ENCODE measurements at places on chromosomes 7 and 10.

DNA sequence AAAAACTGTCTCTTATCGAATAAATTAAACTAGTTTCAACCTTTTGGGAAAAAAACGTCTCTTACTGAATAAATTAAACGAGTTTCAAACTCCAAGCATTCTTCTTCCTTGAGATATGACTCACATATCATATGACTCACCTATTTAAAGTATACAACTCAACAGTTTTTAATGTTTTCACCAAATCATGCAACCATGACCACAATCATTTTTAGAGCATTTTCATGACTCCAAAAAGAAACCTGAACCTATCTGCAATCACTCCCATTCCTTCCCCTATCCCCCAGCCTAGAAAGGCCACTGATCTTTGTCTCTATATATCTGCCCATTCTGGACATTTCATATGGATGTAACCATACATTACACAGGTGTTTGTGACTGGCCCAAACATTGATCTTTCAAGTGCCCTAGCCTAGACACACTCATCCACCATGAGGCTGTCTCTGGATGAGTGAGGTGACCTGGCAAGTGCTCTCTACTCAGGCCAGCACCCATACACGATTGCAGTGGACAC lies 115.3 kb downstream of the PIP4K2A start:
- no peak for DNase-seq

DNA sequence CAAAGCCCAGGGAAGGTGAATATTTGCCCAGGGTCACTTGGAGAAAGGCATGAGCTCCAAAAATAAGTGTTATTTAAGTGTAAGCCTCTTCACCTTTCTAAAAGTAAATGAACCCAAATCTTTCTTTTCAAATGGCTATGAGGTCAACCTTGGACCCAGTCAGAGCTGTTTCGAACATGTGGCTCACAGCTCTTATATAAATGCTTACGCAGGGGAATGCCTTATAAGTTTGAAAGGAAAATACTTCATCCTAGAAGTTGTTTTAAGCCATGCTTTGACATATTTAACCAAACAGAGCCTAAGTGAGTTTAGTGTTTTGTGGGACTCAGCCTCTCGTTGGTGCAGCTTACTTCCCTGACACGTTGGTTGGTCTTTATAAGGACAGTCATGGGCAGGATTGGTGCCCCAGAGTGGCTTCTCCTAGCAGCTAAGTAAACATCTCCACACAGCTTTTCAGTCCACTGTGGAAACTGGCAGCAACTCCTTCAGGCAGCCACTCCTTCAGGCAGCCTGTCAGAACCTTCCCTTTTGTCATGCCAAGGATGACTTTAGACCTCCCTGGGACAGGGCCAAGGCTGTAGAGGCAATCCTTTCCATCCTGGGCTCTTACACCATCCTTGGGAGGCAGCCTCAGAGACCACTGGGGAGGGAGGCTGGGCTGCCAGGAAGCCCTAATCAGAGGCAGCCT lies 43.6 kb downstream of the MINDY4 start:
- no peak for DNase-seq

- no peak for DNase-seq
These were observed 215.6 kb upstream of the SEMA3E start for GRCh38 chr7:83864551-83864950.

- DNase-seq, result no peak
These were observed 329.9 kb upstream of the VWC2 start for GRCh38 chr7:49443515-49443914.

- no peak for DNase-seq
These were observed 2.7 kb upstream of the CALML5 start for GRCh38 chr10:5502061-5502521.

DNA sequence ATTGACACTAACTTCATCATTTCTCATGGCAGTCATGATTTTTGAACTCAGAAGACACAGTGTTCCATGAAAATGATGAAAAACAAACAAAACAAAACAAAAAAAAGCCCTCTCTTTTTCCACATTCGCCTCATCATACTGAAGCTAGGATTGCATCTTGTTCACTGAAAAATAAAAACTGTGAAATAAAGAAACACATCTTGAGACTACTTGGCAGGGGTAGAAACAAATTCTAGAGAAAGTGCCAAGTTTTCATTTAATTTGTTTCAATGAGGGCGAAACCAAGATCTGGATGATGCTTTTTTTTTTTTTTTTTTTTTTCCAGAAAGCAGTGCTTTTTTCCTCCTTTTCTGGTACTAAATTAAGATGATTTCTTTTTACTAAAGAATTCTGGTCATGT lies 350.4 kb upstream of the ETV1 start:
- no peak for DNase-seq

DNA sequence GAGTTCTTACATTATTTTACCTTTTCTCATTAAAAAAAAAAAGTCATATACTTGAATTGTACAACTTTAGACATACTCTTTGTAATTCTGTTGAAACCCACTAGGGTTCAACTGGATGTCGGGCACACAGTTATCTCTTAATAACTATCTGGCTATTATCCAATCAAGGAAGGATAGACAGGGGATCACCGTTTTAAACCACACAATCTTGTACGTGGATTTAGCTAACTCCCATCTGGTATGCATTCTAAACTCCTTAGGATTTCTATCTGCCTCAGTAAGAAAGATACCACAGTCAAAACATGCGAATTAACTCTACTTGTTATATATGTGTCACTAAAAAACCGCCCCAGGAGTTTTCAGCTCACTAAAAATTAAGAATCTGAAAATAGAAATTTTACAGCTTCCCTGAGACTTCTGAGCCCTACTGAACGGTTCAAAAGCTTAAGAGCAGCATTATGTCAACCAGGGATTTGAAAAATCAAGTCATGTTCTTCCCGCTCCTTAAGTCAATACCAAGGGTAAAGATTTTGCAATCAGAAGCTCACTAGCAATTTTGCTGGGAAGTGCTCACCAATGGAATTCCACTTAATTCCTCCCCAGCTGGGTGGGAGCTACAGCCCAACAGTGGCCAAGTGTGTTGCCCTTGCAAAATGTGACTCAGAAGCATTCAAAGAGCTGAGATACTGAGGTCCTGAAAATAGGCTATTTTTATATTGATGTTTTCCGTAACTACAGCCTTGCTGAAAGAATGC lies 267.0 kb downstream of the FRMD4A start:
- no peak for DNase-seq

GRCh38 chr10:95466436-95466835 lies 94.7 kb downstream of the SORBS1 start:
- no peak for DNase-seq

DNA sequence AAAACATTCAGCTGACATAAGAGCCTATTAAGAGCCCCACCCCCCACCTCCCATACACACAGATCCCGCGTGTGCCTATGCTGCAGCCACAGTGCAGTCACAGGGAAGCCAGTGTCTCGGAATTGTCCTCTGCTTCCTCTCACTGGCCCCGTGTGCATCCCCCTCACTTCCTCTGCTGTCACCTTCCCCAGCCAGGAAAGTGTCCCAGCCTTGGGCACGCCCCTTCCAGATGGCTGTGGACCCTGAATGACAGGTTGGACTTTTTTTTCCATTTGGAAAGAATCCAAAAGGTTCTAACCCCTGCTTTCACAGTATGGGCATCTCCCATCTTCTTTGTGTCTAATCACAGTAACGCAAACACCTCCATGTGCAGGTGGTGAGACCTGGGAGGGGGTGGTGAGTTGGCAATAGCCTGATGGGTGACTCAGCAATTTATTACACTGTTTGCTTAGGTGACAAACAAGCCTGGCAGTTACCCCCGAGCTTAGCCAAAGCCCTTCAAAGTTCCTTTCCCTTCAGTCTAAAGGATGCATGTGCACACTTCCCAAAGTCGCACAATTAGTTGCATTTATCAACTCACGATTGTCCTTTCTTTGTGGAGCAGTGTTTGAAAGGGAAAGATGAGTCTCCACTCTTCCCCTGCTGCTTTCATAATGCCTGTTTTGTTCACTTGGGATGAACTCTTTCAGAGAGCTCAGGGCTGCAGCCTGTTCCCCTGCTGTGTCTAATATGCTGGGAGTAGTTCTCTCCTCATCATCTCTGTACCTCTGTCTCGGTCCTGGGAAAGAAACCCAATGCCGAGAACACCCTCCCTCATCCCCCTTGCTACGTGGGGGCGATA lies 67.5 kb upstream of the EFCAB10 start:
- DNase-seq, result no peak

DNA sequence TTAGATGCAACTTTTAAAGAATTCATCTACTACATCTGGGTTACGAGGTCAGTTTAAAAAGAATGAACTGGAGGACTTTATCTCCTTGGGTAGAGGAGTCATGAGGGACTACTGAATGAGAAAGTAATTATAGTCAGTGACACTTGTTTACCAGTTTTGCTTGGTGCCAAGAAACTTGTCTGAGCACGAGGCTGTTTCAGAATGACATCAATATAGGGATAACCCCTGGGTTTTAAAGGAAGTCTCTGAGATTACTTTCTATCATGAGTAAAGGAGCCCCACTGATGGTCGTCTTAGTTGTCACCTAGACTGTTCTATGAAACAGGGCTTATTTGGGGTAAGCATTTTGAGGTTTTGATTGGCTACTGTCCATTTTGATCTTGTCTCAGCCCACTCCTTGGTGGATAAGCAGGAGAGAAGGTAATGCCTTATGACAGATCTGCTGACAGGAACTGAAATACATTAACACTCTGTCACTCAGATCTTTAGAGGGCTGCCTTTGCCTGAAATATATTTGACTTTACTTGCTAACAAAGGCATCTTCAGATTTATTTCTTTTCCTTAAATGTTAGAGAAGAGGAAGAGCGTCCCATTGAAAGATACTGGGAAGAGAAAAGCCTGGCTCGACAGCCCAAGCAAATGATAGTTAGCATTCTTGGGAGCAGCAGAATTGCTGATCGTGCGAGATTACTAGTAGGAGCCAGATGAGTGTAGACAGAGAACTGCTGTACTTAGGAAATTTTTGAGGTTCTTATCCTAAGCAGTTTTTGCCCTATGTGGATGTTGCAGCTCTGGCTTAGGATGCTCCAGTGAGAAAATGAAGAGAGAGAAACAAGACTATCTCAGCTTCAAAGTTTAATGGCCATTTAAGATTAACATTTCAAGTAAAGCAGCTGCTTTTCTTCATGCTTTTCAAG lies 299.2 kb upstream of the LRGUK start:
- DNase-seq, result no peak

GRCh38 chr7:71787513-71787912 lies 624.6 kb downstream of the CALN1 start:
- no peak for DNase-seq

DNA sequence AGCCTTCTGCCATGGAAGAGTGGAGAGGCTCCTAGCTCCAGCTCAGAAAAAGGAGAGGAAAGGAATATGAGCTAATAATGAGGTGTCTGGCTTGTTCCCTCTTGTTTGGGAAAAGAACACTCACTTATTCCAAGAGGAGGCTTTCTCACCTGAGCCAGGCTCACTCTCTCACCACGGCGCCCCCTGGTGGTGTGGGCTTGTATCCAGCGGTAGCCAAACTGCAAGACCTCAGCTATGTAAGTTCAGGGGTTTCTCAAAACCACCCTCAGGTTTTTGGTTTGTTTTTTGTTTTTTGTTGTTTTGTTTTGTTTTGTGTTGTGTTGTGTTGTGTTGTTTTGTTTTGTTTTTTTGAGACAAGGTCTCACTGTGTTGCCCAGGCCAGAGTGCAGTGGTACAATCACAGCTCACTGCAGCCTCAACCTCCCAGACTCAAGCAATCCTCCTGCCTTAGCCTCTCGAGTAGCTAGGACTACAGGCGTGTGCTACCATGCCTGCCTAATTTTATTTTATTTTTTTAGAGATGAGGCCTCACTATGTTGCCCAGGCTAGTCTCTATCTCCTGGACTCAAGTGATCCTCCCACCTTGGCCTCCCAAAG lies 124.0 kb downstream of the TMEM130 start:
- DNase-seq, result no peak

GRCh38 chr10:58331646-58332045 lies 3.2 kb upstream of the UBE2D1 start:
- DNase-seq, result no peak

- no peak for DNase-seq
These were observed 214.0 kb upstream of the PRPS1L1 start for GRCh38 chr7:18241543-18242231.

DNA sequence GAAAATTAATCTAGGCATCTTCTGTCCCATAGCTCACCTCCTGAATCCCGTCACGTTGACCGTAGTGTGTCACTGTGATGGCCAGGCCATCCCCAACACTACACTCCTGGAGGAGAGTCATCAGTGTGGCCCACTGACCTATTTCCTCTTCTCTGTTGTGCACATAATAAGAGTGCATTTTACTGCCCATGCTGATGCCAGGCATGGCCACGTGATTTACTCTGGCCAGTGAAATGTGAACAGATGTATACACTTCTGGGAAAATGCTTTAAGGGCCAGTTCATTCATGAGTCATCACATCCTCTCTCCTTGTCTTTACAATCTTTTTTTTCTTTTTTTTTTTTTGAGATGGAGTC lies 101.9 kb upstream of the PIP4K2A start:
- DNase-seq, result no peak

GRCh38 chr7:151178236-151178635 lies 8.8 kb downstream of the ASB10 start:
- no peak for DNase-seq
